ENCODE measurements at places on chromosomes 3 and 15.

DNA sequence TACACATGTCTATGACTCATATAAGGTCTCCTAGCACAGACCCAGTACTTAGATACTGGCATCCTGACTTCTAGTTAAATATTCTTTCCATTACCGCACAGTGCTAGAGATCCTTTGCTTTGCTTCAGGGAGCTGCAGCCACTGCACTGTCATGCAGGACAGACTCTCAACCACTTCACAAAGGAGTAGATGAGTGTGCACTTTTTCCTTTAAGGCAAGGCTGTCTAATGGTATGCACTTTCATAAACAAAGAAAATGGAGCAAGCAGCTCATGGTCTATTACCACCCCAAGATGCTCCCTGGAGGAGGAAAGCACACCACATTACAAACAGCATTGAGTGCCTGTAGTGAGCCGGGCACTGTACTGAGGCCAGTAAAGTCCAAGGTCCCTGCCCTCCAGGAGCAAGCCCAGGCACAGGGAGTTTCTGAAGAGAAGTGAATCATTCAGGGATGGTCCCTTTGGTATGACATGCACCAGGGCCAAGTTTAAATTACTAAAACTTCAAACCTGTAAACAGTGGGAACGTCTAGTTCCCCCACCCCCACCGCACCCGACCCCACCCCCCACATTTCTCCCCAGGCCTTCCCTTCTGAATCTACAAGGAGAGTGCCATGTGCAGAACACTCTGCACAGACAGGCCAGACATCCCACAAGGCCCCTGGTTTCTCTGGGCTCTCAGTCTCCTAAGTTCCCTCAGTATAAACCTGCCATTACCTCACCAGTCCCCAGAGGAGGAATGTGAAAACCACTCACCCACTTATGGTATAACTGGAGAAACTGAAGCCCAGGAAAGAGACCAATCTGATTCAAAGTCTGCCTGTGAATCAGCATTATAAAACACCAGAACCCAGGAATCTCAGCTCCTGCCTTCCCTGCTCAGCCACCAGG lies 107.8 kb upstream of the BCL6 start:
- no peak for DNase-seq

- no peak for DNase-seq
Observed at GRCh38 chr3:8574670-8575322, 69.8 kb downstream of the SSUH2 start.

- no peak for DNase-seq
Observed at GRCh38 chr3:190676481-190676880, 162.6 kb downstream of the IL1RAP start.

- no peak for DNase-seq
Observed at GRCh38 chr15:52303093-52303772, 7.6 kb upstream of the MYO5C start.

DNA sequence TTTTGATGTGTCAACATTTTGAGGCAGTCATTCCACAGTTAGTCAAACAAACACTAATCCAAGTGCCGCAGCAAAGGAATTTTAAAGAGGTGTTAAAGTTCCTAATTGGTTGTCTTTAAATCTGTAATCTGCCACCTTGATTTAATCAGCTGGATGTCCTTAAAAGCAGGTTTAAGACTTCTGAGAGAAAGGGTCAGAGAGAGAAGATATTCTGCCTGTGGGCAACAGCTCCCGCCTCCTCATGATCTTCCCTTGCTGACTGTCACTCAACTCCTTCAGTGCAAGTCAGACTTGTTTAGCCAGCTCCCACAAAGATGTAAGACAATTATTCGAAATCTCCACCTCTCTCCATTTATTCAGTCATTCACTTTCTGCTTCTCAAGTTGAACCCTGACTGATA lies 92.6 kb upstream of the MYRIP start:
- no peak for DNase-seq

DNA sequence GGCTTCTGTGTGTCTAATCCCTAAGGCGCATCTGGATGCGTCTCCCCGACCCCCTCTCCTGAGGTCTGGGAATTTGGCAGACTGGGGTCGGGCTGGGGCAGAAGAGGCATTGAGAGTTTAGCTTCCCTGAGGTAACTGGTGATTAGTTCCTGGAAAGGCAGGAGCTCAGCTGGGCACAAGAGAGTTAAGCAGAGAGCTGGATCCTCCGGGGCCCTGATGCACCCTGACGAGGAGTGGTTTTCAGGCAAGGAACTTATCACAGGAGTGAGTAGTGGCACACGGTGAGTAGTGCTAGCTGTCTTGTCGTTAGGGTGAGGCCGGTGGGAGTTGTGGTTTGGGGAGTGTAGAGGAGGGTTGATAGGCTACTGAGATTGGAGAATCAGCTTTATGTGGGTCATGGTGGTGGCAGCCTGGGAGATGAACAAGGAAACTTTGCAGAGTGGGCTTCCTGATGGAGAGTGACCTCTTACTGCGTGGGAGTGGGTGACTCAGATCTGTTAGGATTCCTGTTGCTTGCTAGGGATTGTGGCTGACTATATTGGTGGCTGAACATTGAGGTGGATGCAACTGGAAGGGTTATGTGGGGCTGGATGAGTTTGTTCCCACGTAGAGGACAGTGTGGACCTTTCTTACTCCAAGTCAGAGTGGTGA lies 897 bp downstream of the RAD54L2 start:
- no peak for DNase-seq

DNA sequence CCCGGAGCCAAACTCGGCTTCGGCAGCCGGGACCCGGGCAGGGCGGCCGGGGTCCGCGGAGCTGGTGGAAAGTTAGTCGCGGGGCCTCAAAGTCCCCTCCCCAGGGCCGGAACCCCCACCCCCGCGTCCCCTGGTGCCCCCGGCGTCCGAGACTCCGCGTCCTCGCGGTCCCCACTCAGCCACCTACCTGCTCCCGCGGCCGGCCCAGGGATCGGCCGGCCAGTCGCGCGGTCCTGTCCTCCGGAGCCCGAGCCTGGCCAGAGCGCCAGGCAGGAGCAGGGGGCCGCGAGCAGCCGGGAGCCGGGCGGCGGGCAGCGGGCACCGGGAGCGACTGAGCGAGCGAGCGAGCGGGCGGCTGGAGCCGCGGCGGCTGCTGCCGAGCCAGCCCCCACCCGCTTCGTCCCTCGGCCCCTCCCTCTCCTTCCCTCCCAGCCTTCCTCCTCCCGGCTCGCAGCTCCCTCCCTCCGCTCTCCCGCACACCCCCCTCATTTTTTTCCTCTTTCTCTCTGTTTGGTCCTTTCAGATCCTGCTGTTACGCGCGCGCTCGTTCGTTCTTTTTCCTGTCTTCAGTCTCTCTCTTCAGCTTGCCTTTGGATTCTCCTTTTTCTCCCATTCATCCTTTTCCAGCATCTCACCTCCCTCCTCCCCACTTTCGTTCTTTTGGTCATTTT lies at the start of gene MEGF11:
MEGF11 (minus strand) TSS at position 333 of the 671 bp plus-strand sequence. CDS start 125,347 bp downstream, outside the sequence.
- no peak for DNase-seq

DNA sequence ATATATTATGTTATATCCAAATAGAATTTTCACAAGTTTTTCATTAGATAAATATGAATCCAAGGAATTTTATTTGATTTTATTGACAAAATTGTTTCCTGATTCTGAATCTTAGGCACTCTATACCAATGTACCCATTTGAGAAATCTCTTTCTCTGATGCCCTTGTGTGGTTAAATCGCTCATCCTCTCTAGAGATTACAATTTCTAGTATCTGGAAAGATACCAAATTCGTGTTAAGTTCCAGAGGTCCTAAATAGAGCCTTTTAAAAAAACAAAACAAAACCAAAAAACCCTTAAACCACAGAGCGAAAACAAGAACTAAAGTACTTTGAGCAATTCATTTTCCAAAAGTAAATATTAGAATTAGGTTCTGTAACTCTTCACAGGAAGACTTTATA lies 20.0 kb downstream of the SATB1 start:
- DNase-seq, result no peak

All from activated gamma-delta T cell (primary cell).